ENCODE measurements at places on chromosomes 5 and 9.

DNA sequence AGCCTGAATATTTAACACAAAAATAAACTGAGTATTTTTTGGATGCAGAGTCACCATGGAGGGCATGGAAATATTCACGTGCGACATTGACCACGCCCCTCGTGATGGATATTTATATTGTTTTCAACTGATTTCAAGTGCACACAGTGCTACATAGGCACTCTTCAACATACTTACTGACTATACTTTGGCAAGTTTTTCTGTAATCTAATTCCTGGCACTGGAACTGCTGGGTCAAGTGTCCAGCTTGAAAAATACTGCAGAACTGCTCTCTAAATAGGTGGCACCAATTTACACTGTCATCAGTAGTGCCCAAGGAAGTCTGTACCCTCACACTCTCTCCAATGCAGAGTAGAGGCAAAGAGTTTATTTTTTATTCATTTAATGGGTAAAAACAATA lies 65.1 kb downstream of the FBN2 start:
- no peak for DNase-seq

GRCh38 chr5:54022223-54022622 lies 288.1 kb downstream of the ARL15 start:
- DNase-seq, result no peak

- DNase-seq, result no peak
Measured at GRCh38 chr5:135386096-135386495, 12.9 kb downstream of the MACROH2A1 start.

DNA sequence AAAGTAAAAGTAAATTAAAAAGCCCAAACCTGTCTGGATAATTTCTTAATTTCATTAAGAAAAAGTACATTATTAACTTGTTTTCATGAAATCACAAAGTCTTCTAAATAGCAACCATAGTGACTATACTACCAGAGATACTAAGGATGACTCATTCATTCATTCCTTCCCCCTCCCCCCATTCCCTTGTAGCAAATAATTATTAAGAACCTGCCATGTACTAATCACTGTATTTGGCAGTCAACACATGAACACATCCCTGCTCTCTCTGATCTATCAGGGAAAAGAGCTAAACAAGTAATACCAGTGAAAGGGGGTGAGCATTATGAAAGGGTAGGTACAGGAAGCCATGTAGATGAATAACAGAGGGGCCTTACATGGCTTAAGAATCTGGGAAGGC lies 203.9 kb downstream of the CWC27 start:
- no peak for DNase-seq

DNA sequence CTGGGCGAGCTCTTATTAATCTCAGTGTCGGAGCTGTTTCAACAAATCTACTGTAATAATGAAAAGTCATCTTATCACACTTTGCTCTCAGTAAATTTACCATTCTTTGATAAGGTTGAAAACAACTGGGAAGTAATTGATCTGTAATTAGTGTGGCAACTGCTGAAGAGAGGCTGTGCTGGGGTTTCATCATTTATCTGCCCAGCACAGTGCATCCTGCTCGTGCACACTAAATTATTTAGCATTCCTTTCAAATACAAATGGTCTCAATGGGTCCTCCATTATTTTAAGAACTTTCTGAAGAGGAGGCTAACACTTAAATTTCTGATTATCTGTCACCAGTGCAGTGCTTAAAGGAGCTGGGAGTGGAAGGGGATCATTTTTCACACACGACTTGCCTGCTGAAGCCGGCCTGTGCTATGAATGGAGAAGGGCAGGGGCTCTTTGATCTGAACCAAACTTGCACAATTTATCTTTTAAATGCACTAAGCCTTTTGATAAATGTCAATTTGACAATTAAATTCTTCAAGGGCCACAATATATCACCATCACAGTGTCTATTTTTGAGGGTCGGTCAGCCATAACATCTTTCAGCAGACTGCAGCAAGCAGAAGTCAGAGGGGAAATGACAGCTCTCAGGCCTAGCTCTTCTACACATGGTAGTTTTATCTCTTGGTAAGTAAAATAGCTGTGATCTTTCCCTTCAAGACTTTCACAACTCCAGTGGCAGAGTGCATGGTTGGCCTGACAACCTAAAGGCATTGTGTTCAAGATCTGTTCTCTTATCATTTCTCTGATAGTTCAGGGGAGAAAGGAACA lies 106.4 kb upstream of the EFNA5 start:
- DNase-seq, result peak; percentile 24

DNA sequence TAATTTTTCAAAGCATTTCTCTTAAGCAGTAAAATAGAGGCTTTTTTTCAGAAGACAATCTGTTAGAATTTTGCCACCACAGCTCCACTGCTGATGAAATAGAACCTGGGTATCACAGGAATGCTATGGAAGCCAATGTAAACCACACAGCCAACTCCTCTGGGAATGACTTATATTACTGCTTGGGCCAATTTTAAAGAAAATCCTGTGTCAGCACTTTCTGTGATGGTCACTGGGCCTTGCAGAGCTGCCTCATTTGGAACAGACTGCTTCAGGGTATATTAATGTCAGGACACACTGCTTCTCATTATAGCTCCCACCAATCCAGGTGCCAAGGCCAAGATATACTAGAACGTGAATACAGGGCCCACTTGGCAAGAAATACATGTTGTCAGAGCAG lies 144.1 kb upstream of the ACTBL2 start:
- no peak for DNase-seq

DNA sequence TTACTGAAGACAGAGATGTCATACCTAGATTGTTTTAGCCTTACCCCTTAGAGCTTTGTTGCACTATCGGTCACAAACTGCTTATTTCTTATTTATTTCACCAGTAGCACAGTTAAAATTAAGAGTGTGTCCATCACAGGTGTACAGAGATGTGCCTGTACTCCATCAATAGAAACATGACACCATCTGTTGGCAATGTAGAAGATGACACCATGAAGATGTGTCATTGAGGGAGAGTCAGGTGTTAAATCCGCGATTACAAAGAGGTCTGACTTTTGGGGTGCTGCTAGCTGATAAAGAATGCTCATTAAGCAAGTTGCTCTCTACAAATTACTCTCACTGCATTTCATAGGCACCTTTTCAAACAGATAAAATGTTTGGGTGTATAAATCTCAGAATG lies 164.4 kb downstream of the SMARCA2 start:
- DNase-seq, result peak; percentile 44

GRCh38 chr9:104417296-104417695 lies 86.8 kb upstream of the OR13F1 start:
- DNase-seq, result no peak

DNA sequence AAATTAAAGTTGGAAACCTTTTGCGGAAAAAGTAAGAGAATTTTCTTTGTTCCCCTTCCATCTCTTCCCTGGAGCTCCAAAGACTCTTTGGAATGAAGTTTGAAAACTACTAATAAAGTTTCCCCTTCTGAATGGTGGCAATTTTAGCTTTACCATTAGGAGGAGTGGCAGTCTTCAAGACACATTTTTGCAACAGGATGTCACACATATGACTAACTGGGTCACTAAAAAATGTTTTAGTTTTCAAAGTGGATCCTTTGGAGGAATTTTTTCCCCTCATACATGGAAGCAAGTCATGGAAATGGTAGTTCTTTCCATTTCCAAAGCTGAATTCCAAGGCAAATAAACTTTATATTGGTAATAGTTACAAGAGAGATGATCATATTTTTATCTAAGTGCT lies 15.6 kb downstream of the FBXO4 start:
- DNase-seq, result no peak

DNA sequence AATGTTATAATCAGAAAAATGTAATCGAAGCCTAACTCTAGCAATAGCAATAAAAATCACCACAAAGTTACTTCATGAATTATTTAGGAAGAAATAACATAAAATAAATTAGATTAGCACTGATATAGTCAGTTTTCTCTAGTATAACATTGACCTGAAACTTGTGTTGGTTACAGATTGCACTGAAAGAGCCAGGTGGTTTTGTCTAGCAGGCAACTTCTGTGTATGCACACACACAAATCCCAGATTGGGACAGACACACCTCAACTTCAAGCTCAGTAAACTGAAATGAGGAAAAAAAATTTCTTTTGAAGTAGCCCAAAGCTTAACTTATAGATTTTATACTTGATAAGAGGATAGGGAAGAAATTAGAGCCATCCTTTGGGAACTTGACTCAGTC lies 129.3 kb downstream of the EFNA5 start:
- no peak for DNase-seq

DNA sequence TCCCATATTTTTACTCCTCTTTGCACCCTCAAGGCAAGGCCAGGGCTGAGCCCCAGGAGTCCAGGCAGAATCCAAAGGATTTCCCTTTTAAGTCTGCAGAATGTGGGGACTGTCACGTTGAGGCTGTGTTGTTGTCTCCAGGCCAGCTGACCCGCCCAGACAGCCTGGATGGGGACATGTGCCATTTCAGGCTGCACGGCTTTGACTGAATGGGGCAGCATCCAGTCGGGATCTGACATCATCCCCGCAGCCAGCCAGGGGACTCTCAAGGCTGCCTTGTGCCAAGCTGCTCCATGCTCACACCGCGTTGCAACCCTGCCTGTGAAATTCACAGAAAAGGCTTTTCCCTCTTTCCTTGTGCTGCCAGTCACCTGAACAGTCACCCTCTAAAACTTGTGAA lies 2.2 kb upstream of the ZNF366 start:
- DNase-seq, result no peak

- no peak for DNase-seq
Measured at GRCh38 chr5:31731710-31732301, 92.9 kb downstream of the PDZD2 start.

DNA sequence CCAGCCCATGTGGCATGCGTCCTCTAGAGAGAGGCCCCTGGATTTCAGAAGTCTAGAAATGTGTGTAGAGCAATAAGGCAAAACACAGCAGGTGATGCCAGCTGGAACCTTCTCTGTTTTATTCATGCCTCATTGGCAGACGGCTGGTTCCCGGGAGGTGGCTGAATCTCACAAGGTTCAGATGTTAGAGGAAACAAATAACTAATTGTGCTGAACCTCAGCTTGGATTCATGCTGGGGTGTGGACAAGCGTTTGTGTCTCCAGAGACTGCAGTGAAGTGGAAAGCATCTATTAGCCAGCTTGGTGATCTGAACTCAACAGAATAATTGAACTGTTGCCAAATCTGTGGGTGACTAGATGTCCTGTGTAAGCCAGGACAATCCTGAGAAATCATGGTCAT lies 131.1 kb upstream of the NR4A3 start:
- DNase-seq, result peak; percentile 94

- DNase-seq, result no peak
Measured at GRCh38 chr5:78765116-78765515, 116.5 kb upstream of the LHFPL2 start.

DNA sequence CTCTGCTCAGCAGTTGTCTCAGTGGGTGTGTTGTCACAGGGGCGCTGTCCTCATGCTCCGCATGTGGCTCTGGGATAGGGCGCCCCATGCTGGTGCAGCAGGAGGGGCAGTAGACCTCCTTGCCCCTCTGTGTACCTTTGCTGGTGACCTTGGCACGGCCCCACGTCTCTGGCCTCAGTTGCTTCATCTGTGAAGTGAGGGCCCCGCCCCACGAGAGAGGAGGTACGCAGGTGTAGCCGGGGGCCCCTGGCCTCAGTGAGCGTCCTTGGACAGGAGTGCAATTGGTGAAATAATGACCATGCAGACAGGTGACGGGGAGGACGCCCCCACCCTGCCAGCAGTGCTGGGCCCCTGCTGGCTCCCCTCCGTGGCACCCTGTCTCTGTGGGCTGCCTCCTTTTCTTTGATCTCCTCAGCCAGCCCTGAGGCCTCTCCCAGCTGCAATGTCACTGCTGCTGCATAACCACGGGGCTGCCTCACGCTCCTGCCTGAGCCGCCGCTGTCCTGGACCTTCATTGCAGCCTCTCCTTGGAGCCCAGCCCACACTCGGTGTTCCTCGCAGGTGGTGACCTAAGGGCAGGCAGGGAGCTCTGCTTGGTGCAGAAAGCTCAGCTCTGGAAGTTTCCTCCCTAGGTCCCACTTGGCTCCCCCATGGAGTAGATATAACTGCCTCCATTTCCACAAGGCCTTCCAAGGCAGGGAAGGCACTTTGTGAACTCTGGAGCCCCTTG lies 57.3 kb downstream of the PHF2 start:
- DNase-seq, result no peak

- peak; percentile 29 for DNase-seq
Measured at GRCh38 chr9:74645007-74645639, 148.0 kb downstream of the RORB start.

- no peak for DNase-seq
Measured at GRCh38 chr5:128736553-128736952, 198.5 kb upstream of the FBN2 start.

- DNase-seq, result no peak
Measured at GRCh38 chr5:57452885-57453284, 29.7 kb downstream of the ACTBL2 start.

DNA sequence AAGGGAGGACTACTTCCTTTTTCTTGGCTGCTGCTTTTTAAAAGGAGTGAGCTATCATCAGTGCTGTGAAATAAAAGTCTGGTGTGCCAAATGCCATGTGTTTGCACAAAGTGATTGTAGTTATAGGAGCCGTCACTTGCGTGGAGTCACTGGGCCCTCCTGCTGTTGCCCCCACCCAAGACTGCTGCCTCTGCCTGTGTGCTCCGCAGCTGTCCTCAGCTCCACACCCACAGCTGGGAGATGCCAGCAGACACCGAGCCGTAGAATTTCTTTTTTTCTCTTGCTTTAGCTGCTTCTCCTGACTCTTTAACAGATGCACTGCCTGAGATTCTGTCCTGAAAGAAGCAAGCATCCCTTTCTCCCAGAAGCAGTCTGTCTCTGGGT lies 9.8 kb upstream of the GLE1 start:
- DNase-seq, result no peak

DNA sequence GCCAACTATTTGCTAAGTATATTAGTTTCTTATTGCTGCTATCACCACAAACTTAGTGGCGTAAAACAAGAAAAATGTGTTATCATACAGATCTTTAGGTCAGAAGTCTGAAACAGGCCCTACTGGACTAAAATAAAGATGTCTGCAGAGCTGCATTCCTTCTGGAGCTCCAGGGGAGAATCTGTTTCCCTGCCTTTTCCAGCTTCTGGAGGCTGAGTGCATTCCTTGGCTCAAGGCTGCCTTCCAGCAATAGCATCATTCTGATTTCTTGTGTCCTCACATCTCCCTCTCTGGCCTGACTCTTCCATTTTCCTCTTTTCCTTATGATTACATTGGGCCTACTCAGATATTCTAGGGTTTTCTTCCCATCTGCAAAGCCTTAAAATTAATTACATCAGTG lies 15.9 kb downstream of the MAN2A1 start:
- DNase-seq, result no peak

GRCh38 chr5:159319832-159320231 lies 10.5 kb downstream of the IL12B start:
- DNase-seq, result no peak

- peak; percentile 34 for DNase-seq
Measured at GRCh38 chr5:152514827-152515397, 109.8 kb upstream of the NMUR2 start.

GRCh38 chr9:92535940-92536850 lies at the start of gene ECM2:
ECM2 (minus strand) TSS chr9:92535990; CDS start chr9:92522866, 13,124 bp downstream.
- no peak for DNase-seq

- DNase-seq, result peak; percentile 51
Measured at GRCh38 chr9:136399176-136400037, 563 bp downstream of the SNAPC4 start.

DNA sequence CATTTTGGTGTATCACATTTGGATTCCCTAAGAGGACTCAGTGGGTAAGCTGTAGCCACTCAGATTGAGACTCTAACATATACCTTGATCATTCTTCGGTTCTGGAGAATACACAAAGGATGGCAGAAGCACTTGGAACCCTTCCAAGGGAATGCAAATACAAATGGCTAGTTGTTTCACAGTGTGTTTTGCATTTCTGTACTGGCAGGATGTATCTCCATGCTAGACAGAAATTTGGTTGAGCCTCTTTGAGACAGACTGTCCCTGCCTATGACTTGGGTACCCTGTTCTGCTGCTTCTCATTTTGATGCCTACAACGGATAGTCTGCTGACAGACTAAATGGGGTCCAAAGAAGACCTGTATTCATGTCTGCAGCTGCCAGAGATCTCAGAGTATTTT lies 273.5 kb downstream of the TMEM38B start:
- DNase-seq, result no peak

Measured in NCI-H1417 (cell line).